Activated CD8-positive, alpha-beta memory T cell treated with anti-CD3 and anti-CD28 coated beads, Interleukin-2, amount 10 ng/mL, durations not matched to agents 7 days and 5 days (primary cell): ENCODE measurements at places on chromosomes 1 and 21. TPM values are rescaled to one million over a fixed set of nuclear protein-coding genes. Genes with fewer than 3 reads are reported as not detected.
A peak's percentile ranks its signal among the peaks of the same experiment; 100 is the strongest.

- peaks cover 28% of the 10 kb centered on the region for H3K4me1 ChIP-seq
- no peak for DNase-seq
- H3K4me3 ChIP-seq, result peak overlapping the region; percentile 96
- peak overlapping the region; percentile 99 for H3K27ac ChIP-seq
- peaks cover 2% of the 10 kb centered on the region for H3K36me3 ChIP-seq
- no peaks in the 10 kb centered on the region for H3K27me3 ChIP-seq
Measured at GRCh38 chr1:32394890-32395432, 720 bp upstream of the BSDC1 start.

- no peak overlapping the region for H3K27ac ChIP-seq
- H3K27me3 ChIP-seq, result peaks cover 64% of the 10 kb centered on the region
- H3K4me3 ChIP-seq, result peak overlapping the region; percentile 3
- H3K36me3 ChIP-seq, result no peaks in the 10 kb centered on the region
- no peak for DNase-seq
- H3K4me1 ChIP-seq, result peaks cover 6% of the 10 kb centered on the region
Measured at GRCh38 chr1:159944623-159945455, 574 bp downstream of the IGSF9 start.

GRCh38 chr1:92792340-92792782 lies 7.5 kb upstream of the EVI5 start:
- DNase-seq, result no peak
- no peaks in the 10 kb centered on the region for H3K4me1 ChIP-seq
- H3K27me3 ChIP-seq, result peaks cover 80% of the 10 kb centered on the region
- no peak overlapping the region for H3K27ac ChIP-seq

DNA sequence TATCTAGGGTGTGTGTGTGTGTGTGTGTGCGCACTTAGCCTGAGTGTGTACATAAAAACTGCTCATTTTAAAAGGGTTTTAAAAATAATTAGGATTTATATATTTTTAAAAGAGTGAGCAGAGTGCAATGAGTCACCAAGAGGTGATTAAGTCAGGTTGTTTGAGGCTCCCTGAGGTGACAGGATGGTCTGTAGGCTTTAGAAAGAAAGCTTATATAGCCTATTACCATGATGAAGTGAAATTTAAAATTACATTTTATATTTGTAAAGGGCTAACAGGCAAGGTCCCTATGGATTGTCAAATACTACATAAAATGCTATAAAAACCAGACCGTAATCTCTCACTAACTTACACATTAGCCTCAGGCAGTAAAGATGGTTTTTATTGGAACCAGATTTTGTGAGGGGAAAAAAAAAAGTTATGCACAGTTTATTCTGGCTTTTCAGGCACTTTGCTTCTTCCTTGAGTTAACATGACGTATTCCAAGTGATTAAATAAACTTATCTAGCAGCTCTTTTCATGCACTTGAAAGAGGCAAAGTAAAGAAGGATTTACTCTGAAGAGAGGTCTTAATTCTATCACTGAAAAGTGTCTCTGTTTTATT lies 711.7 kb upstream of the PTBP2 start:
- no peak overlapping the region for H3K4me3 ChIP-seq
- H3K4me1 ChIP-seq, result no peaks in the 10 kb centered on the region
- no peaks in the 10 kb centered on the region for H3K27me3 ChIP-seq
- DNase-seq, result no peak
- no peaks in the 10 kb centered on the region for H3K36me3 ChIP-seq
- no peak overlapping the region for H3K27ac ChIP-seq

DNA sequence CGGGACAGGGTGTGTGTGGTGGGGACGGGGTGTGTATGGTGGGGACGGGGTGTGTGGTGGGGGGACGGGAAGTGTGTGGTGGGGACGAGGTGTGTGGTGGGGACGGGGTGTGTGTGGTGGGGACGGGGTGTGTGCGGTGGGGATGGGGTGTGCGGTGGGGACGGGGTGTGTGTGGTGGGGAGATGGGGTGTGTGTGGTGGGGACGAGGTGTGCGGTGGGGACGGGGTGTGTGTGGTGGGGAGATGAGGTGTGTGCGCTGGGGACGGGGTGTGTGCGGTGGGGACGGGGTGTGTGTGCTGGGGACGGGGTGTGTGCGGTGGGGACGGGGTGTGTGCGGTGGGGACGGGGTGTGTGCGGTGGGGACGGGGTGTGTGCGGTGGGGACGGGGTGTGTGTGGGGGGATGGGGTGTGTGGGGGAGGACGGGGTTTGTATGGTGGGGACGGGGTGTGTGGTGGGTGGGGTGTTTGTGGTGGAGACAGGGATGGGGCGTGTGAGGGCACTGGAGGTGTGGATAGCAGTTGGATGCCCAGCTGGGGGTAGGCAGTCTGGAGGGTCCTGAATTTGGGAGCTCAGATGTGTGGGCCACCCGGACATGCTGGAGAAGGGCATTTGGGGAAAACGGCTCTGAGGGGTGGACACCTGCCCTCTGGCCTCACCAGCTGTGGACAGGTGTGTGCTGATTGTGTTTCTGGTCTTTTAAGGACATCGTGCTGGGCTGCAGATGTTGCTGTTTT lies 16.9 kb downstream of the IBA57 start:
- H3K4me3 ChIP-seq, result no peak overlapping the region
- H3K4me1 ChIP-seq, result peaks cover 15% of the 10 kb centered on the region
- no peak for DNase-seq
- no peaks in the 10 kb centered on the region for H3K27me3 ChIP-seq

DNA sequence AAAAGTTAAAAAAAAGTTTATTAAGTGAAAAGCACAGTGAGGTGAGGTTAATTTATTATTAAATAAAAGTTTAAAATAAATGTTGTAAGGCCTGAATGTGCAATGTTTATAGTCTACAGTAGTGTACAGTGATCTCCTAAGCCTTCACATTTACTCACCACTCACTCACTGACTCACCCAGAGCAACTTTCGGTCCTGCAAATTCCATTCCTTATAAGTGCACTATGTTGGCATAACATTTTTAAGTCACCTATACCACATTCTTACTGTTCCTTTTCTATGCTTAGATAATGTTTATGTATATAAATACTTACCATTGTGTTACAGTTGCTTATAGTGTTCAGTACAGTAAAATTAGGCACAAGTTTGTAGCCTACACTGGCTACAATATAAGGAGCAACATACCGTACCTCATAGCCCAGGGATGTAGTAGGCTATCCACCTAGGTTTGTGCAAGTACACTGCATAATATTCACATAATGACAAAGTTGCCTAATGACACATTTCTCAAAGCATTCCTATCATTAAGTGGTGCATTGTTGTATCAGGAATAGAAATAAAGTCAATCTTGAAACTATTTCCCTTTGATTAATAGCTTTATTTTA lies 426.5 kb upstream of the BRINP3 start:
- no peaks in the 10 kb centered on the region for H3K27me3 ChIP-seq
- DNase-seq, result no peak
- no peaks in the 10 kb centered on the region for H3K4me1 ChIP-seq
- H3K36me3 ChIP-seq, result no peaks in the 10 kb centered on the region
- no peak overlapping the region for H3K27ac ChIP-seq

- no peaks in the 10 kb centered on the region for H3K36me3 ChIP-seq
- peaks cover 30% of the 10 kb centered on the region for H3K27me3 ChIP-seq
Measured at GRCh38 chr1:94411237-94411636, 7.0 kb upstream of the ABCD3 start.

GRCh38 chr21:31326522-31327242 lies 17.4 kb downstream of the TIAM1 start:
- peaks cover 20% of the 10 kb centered on the region for H3K4me1 ChIP-seq
- H3K36me3 ChIP-seq, result peaks cover 5% of the 10 kb centered on the region
- H3K27ac ChIP-seq, result peak overlapping the region; percentile 53
- peaks cover 10% of the 10 kb centered on the region for H3K27me3 ChIP-seq

- no peak for DNase-seq
- no peak overlapping the region for H3K4me3 ChIP-seq
- H3K27me3 ChIP-seq, result no peaks in the 10 kb centered on the region
- peaks cover 73% of the 10 kb centered on the region for H3K36me3 ChIP-seq
- H3K4me1 ChIP-seq, result peaks cover 19% of the 10 kb centered on the region
- H3K27ac ChIP-seq, result peak overlapping the region; percentile 33
Measured at GRCh38 chr1:41006942-41007865, 14.3 kb downstream of the SLFNL1 start.

DNA sequence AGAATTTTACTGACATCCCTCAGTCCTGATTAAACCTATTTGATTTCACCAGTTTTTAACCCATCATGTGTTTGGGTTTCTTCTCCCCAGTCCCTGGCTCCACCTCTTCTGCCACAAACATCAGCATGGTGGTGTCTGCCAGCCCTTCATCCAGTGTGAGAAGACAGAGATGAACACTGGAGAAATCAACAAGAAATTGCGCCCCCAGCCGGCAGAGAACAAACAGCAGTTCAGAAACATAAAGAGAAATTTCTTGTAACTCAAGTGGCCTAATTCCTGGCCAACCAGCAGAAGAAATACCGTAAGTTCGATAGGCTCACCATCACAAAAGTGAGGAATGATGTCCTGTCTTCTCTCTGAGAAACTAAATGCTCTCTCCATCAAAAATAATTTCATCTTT lies 18.3 kb downstream of the S100A11 start:
- no peak overlapping the region for H3K4me3 ChIP-seq
- no peak overlapping the region for H3K27ac ChIP-seq
- peaks cover 4% of the 10 kb centered on the region for H3K4me1 ChIP-seq
- H3K36me3 ChIP-seq, result no peaks in the 10 kb centered on the region
- H3K27me3 ChIP-seq, result peaks cover 10% of the 10 kb centered on the region
- no peak for DNase-seq

DNA sequence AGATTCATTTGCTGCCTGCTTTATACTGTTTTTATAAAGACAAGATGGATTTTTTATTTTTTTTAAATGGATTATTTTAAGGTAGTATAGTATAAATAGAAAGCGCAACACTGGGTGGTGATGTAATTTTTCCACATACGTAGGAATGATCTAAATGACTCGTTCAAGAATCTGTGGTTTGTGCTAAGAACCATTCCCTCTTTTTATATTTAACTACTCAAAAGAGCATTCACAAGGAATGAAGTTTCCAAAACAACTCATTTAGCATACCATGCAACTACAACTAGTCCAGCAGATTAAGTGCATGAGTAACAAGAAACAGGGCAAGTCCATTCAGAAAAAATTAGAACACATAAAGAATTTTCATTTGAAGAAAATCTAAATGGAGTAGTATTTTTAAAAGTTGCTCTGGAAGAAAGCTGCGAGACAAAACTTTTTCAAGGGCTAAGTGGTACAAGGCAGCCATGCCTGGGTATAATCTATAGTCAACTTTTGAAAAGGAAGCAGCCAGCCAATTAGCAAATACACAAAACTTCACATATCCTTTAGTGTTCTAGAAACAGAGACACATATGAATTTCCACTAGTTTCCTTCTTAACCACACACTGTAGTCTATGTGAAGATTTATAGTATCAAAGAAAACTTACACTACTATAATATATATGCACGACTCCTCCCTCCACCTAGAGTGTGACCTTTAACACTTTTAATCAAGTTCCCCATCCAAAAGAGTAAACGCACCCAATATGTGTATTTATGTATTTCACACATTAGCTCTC lies 23.4 kb downstream of the GTF2B start:
- H3K4me1 ChIP-seq, result peaks cover 27% of the 10 kb centered on the region
- no peak overlapping the region for H3K4me3 ChIP-seq
- DNase-seq, result no peak
- peak overlapping the region; percentile 67 for H3K27ac ChIP-seq
- no peaks in the 10 kb centered on the region for H3K27me3 ChIP-seq

GRCh38 chr1:12078938-12079861 lies 16.1 kb downstream of the TNFRSF8 start:
- peak; percentile 71 for DNase-seq
- H3K36me3 ChIP-seq, result peaks cover 48% of the 10 kb centered on the region
- H3K4me3 ChIP-seq, result no peak overlapping the region

DNA sequence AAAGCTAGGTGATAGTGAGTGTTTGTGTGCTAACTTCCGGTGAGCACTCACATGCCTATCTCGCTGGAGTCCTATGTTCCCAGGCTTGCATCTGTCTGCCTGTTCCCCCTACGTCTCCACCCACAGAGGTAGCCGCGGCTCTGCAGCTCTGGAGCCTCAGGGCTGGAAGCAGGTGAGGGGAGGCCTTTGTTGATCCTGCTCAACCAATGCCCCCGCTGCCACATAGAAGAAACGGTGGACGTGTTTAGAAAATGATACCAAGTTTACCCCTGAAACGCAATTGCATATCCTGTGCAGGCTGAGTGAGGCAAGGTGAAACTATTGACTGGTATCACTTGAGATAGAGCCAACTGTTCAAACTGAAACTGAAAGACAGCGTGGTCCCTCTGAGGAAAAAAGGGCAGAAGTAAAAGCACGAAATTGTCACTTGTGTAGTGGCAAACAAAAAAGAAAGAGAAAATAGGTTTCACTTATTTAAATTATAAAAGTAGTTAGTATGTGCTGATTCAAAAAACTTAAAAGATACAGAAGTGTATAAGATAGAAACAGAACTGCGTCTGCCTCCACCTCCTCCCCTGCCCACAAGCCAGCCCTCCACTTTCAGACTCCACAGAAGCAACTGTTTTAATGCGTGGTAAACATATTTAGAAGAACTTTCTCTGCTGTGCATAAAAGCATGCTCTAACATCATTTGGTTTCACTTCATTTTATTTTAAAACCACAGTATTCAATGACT lies 38.6 kb upstream of the ETS2 start:
- peak overlapping the region; percentile 98 for H3K27ac ChIP-seq
- H3K4me3 ChIP-seq, result peak overlapping the region; percentile 78
- H3K4me1 ChIP-seq, result peaks cover 29% of the 10 kb centered on the region

The MAP3K21 gene
- 1.9 TPM for total RNA-seq

The SPATA1 gene
- total RNA-seq, result 6.1 TPM

The TMEM52 gene
- not detected for total RNA-seq

The PFKFB2 gene
- total RNA-seq, result 2.3 TPM

The KRTAP10-7 gene
- total RNA-seq, result not detected

The ANGPTL3 gene
- total RNA-seq, result not detected

The TSPAN2 gene
- total RNA-seq, result 1.2 TPM

The SNRNP40 gene
- total RNA-seq, result 112 TPM

The SPATA17 gene
- not detected for total RNA-seq

The IVL gene
- total RNA-seq, result not detected
